ENCODE measurements at places on chromosomes 7 and 10.

DNA sequence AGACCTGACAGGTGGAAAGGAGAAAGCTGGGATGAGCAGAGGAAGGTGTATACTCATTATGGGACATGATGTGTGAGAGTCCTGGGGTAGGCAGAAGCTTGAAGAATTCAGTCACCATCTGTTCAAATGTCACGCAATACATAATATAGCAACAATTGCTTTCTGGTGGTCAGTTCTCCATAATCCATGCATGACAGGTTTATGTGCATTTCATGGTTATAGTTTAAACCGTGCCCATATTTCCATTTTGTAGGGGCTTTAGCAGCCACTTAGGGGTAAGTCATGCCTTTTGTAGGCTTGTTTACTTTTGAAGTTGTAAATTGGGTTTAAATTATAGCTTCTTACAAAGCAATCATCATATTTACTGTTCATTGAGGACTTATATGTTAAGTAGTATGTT is 158.8 kb downstream of the NXPH1 start:
- peak; percentile 96 for DNase-seq

- no peak for DNase-seq
Observed at GRCh38 chr10:69417542-69417941, 824 bp upstream of the TACR2 start.

GRCh38 chr7:122577449-122578003 is 121.4 kb downstream of the RNF133 start:
- DNase-seq, result no peak

DNA sequence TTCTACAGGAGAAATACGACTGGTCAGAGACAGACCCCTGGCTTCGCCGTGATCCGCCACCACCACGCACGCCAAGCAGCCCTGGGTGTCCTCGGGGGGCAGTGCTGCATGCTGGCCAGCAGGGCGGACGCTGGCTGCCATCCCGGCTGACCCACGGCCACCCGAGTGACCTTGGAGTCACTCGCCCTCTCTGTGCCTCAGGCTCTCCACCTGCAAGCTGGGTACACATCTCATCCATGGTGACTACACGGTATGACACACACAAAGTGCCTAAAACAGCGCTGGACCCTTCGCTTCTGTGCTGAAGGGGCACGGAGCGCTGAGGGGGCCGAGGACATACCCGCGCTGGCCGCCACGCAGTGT is 62.0 kb upstream of the RNF32 start:
- DNase-seq, result no peak

DNA sequence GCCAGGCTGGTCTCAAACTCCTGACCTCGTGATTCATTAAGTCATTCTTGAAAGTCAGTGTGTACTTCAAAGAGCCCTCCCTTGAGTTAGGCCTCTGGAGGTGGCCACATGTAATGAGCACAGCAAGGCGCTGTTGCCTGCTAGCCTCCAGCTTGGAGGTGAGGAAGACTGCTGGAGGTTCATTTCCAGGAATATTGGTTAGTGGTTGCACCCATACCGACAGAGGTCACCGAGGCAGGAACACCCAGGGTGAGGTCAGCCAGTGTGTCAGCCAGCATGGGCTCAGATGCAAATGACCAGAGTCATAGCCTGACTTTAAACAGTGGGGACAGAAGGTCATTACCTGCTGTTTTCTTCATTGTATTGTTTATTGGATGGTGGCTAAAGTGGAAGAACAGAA is 85.0 kb downstream of the PLPP4 start:
- DNase-seq, result no peak

GRCh38 chr10:82242778-82243177 is 367.8 kb downstream of the NRG3 start:
- DNase-seq, result no peak

DNA sequence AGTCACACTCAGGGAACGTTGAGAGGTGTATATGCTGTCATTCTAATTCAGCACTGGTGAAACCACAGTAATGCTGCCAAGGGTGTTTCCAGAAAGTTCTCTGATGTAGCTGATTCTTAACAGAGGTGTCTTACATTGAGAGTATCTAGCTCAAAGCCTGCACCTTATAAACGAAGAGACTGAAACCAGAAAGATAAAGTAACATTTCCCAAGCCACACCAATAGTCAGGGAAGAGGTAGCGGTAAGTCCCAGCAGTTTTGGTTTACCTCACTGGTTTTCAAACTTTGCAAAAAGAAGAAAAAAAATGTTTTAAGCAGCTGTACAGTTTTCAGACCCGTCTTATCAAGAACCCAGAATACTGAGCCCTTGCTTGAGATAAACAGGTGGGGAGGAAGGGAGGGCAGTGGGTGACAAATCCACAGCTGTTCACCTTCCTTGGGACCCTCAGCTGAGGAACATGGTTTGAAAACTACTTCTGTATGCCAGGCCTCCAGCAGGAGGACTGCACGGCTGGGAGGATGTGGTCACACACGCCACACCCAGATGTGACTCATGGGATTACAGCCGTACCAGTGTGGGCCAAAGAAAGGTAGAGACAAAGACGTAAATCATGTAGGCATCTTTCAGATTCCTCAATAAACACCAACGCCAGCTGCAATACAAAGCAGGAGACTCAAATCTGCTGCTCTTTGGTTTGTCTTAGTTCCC is 63.9 kb upstream of the GSDME start:
- DNase-seq, result peak; percentile 47

- DNase-seq, result no peak
Observed at GRCh38 chr7:38211940-38212339, 33.9 kb downstream of the STARD3NL start.

- peak; percentile 43 for DNase-seq
Observed at GRCh38 chr10:71213127-71213621, 804 bp downstream of the UNC5B start.

All from NCI-H1417 (cell line).